ENCODE measurements at places on chromosomes 7 and 10.

DNA sequence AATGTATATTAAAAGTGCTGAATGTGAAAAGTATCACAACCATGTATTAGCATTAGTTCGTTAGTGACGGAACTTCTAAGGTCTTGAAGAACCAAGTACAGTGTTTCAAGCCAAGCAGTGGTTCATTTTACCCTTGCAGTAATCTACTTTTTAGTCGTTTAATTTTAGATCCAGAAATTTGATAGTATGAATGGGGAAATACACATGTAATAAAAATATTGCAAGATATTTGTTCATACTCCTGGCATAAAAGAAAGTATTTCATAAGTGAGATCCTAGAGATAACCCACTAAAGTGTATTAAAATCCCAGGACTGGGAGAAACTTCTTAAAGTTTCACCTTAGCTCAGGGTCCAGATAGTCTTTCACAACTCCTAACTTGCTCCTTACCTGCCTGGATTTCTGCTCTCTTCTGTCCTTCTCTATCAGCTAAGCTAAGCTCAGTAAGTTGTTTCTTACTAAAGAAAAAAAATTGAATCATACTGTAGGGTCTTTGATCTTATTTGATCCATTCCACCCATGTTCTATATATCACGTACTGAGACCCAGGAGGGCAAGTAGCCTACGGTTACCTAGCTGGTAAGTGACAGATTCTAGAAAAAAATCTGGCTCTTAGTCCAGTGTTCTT, 1.5 kb downstream of the BCAP29 start:
- peaks cover 9% of the 10 kb centered on the region for H3K4me1 ChIP-seq
- peak overlapping the region; percentile 97 for H3K4me3 ChIP-seq
- no peak overlapping the region for H3K27ac ChIP-seq
- peaks cover 38% of the 10 kb centered on the region for H3K36me3 ChIP-seq
- no peaks in the 10 kb centered on the region for H3K27me3 ChIP-seq

DNA sequence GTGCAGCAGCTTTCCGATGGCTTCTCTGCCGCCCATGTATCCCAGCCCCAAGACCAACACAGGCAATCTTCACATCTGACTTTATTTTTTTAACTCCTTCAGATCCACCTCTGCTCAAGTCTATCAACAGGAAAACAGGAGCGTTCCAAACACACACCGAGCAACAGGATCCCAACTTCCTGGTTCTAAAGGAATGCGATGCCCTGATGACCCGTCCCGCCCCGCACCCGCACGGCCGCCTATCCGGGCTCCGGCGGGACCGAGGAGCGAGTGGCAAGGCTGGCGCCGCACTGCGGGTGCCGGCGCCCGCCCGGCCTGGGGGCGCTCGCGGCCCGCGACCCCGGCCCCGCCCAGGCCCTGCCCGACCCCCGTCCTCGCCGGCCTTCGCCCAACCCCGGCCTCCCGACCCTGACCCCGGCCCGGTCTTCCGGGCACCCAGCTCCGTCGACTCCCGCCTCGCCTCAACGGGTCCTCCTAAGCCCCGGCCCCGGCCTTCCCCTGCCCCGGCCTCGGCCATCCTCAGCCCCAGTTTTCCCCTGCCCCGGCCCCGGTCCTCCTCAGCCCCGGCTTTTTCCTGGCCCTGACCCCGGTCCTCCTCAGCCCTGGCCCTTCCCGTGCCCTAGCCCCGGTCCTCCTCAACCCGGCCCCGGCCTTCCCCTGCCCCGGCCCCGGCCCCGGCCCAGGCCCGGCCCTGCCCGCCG, 730 bp downstream of the LARP4B start:
- peak overlapping the region; percentile 84 for H3K27ac ChIP-seq
- peak overlapping the region; percentile 93 for H3K4me3 ChIP-seq
- no peaks in the 10 kb centered on the region for H3K27me3 ChIP-seq

GRCh38 chr10:124743191-124744101, 732 bp downstream of the FAM53B start:
- peak overlapping the region; percentile 71 for H3K4me3 ChIP-seq
- H3K27me3 ChIP-seq: no peaks in the 10 kb centered on the region
- H3K36me3 ChIP-seq: peaks cover 8% of the 10 kb centered on the region
- peaks cover 32% of the 10 kb centered on the region for H3K4me1 ChIP-seq
- peak; percentile 51 for DNase-seq

DNA sequence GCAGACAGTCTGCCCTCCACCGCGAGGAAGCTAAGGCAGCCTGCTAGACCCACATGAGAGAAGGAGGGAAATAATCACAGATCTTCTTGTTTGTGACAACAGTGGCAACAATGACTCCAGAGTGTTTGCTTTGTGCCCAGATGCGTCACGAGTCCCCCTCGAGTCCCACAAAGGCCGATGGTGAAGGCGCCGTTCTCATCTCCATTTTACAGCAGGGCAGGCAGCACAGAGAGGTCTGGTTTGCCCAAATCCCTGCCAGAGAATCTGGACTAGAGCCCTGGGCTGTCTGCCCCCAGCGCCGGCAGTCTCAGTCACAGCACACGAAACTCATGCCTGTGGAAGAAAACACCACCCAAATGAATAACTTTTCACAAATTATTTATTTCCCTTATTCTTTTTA, 38.1 kb downstream of the KIAA1549 start:
- no peaks in the 10 kb centered on the region for H3K27me3 ChIP-seq
- H3K4me1 ChIP-seq: no peaks in the 10 kb centered on the region
- no peak overlapping the region for H3K27ac ChIP-seq
- DNase-seq: no peak

GRCh38 chr10:128049226-128050120, 76.8 kb downstream of the MKI67 start:
- H3K27me3 ChIP-seq: no peaks in the 10 kb centered on the region
- no peaks in the 10 kb centered on the region for H3K36me3 ChIP-seq
- no peak overlapping the region for H3K4me3 ChIP-seq
- no peak overlapping the region for H3K27ac ChIP-seq

DNA sequence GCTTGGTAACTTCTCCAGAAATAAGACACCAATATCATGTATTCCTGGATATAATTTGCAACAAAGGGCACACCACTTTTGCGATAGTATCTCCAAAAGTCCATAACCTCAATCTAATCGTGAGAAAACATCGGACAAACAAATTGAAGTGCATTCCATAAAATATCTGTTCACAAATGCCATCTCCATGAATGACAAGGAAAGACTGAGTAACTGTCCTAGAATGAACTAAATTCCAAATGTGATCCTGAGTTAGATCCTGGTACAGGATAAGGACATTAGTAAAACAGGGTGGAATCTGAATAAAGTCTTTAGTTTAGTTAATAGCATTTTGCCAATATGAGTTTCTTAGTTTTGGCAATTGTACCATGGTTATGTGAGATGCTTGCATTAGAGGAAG, 384.2 kb downstream of the SUGCT start:
- H3K27ac ChIP-seq: no peak overlapping the region
- DNase-seq: no peak
- H3K4me1 ChIP-seq: no peaks in the 10 kb centered on the region
- no peak overlapping the region for H3K4me3 ChIP-seq
- H3K36me3 ChIP-seq: no peaks in the 10 kb centered on the region
- no peaks in the 10 kb centered on the region for H3K27me3 ChIP-seq

GRCh38 chr7:50367570-50367969, 63.1 kb downstream of the IKZF1 start:
- no peak overlapping the region for H3K27ac ChIP-seq
- H3K36me3 ChIP-seq: no peaks in the 10 kb centered on the region
- no peaks in the 10 kb centered on the region for H3K4me1 ChIP-seq

GRCh38 chr7:1964211-1964912, 268.4 kb downstream of the MAD1L1 start:
- H3K27ac ChIP-seq: no peak overlapping the region
- no peak overlapping the region for H3K4me3 ChIP-seq
- DNase-seq: no peak
- H3K27me3 ChIP-seq: no peaks in the 10 kb centered on the region
- H3K4me1 ChIP-seq: no peaks in the 10 kb centered on the region
- peaks cover 12% of the 10 kb centered on the region for H3K36me3 ChIP-seq

- H3K4me1 ChIP-seq: no peaks in the 10 kb centered on the region
- no peak for DNase-seq
- H3K27me3 ChIP-seq: no peaks in the 10 kb centered on the region
- H3K4me3 ChIP-seq: no peak overlapping the region
- H3K36me3 ChIP-seq: no peaks in the 10 kb centered on the region
These were observed 92.8 kb downstream of the VWC2 start for GRCh38 chr7:49866076-49866735.

DNA sequence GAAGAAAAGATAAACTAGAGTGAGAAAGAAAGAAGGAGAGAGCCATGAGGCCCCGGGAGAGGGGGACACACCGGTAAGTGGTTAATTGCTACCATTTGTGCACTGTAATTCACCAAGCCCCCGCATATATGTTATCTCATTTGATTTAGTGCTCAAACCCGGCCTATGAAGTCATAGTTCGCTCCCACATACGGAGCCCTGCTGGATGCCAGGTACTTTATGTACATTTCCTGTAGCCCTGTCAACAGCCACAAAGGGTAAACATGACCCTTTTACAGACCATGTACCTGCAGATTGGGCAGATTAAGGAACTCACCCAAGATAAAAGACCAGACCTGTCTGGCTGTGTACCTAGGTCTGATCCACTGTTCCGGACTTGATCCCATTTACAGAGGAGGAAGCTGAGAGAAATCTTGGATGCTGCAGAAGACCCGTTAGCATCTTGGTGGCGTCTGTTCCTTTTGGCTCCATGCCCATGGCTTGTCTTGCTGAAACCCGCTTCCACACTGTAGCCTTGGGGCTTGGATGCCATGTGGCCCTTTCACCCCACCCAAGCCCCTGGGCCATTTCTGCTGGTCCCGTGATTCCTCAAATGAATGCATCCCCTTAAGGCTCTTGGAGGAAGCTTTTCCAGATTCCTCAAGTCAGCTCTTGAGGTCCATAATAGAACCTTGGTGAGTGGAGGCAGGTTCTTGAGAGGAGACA, 32.3 kb downstream of the FAM241B start:
- H3K4me1 ChIP-seq: no peaks in the 10 kb centered on the region
- DNase-seq: no peak
- no peak overlapping the region for H3K4me3 ChIP-seq
- H3K36me3 ChIP-seq: no peaks in the 10 kb centered on the region

GRCh38 chr7:121618182-121618581, 222.1 kb upstream of the FAM3C start:
- no peak for DNase-seq
- H3K4me3 ChIP-seq: no peak overlapping the region
- H3K4me1 ChIP-seq: no peaks in the 10 kb centered on the region
- H3K27ac ChIP-seq: no peak overlapping the region
- no peaks in the 10 kb centered on the region for H3K27me3 ChIP-seq

- no peaks in the 10 kb centered on the region for H3K4me1 ChIP-seq
- H3K36me3 ChIP-seq: no peaks in the 10 kb centered on the region
- H3K27me3 ChIP-seq: no peaks in the 10 kb centered on the region
- peak; percentile 16 for DNase-seq
- H3K4me3 ChIP-seq: no peak overlapping the region
These were observed 84.6 kb upstream of the NAMPT start for GRCh38 chr7:106369352-106369751.

DNA sequence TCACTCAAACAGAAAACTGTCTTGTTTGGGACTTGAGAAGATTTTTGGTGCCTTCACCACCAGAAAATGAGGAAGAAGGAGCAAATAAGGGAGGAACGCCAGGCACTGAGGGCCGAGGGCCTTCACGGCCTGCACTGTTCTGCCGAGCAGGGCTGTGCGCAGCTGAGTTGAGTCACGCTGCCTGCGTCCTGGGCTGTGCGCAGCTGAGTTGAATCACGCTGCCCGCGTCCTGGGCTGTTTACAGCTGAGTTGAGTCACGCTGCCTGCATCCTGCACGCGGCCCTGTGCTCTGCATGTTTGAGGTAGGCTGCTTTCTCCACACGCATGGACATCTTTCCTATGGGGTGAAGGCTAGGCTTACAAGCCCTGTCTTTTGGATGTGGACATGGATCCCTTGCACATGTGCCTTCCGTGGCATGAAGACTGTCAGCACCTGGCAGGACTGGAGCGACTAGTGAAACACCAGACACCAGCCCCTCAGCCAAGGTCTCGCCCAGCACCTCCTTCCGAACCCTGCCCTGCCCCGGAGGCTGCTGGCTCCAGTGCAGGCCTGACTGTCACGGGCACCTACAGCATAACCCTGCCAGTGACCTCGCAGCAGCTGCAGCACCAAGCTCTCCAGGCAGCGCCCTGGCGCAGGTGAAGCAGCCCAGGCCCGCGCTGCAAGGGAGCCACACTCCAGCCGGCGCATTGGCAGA, 96.7 kb downstream of the HTR5A start:
- H3K27ac ChIP-seq: peak overlapping the region; percentile 25
- no peaks in the 10 kb centered on the region for H3K36me3 ChIP-seq
- peaks cover 7% of the 10 kb centered on the region for H3K27me3 ChIP-seq
- peak; percentile 72 for DNase-seq
- no peak overlapping the region for H3K4me3 ChIP-seq
- peaks cover 21% of the 10 kb centered on the region for H3K4me1 ChIP-seq

DNA sequence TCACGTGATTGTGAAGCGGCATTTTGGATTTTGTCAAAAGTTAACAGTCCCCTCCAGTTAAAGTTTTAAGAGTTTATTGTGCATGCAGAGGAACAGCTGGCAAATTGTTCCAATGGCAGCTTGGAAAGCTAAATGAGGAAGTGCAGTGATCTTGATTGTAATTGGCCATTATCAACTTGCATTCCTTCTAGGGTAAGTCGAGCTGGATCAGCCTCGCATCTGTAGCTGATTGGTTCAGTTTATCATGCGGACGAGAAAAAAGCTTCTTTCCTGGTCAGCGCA, 566 bp downstream of the ZNF789 start:
- peak; percentile 50 for DNase-seq
- no peaks in the 10 kb centered on the region for H3K27me3 ChIP-seq
- H3K36me3 ChIP-seq: peaks cover 27% of the 10 kb centered on the region

- peak; percentile 96 for DNase-seq
- no peak overlapping the region for H3K4me3 ChIP-seq
- H3K4me1 ChIP-seq: peaks cover 64% of the 10 kb centered on the region
- peak overlapping the region; percentile 63 for H3K27ac ChIP-seq
- H3K36me3 ChIP-seq: no peaks in the 10 kb centered on the region
These were observed 4.4 kb downstream of the RASSF4 start for GRCh38 chr10:44963772-44964633.

DNA sequence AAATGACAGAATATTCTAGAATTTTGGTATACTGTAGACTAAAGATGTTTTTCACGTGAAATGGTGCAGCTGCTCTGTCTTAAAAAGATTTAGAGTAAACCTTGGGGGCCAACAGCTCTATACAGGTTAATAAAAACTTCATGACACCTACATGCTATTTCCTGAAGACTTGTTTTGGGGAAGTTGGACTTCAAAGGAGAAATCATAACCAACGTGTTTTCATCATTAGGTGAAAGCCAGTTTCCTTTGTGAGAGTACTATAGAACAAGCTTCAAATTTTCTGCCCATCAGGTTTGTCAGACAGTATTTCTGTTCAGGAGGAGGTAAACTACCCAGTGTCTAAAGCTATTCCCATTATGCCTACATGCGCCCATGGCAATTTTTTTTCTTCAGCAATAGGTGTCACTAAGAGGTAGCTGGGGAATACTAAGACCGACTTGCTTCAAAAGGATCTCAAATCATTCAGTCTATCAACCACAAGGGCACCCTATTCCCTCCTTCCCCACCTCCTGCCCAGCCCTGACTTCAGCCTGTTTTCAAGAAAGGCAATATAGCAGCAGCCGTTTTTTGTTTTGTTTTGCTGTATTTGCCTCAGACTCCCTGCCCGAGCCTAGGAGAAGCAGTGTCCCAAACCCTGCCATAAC, 237.3 kb upstream of the SP8 start:
- DNase-seq: no peak
- no peak overlapping the region for H3K27ac ChIP-seq
- H3K4me3 ChIP-seq: no peak overlapping the region
- H3K27me3 ChIP-seq: no peaks in the 10 kb centered on the region
- no peaks in the 10 kb centered on the region for H3K4me1 ChIP-seq
- H3K36me3 ChIP-seq: no peaks in the 10 kb centered on the region

- H3K36me3 ChIP-seq: no peaks in the 10 kb centered on the region
- no peak overlapping the region for H3K4me3 ChIP-seq
- H3K27me3 ChIP-seq: no peaks in the 10 kb centered on the region
- no peak for DNase-seq
These were observed 21.1 kb upstream of the LANCL2 start for GRCh38 chr7:55343860-55344606.

All from SJSA1 (cell line).